Fibroblast of the aortic adventitia (primary cell): ENCODE measurements at places on chromosomes 2 and 18. TPM values are rescaled to one million over a fixed set of nuclear protein-coding genes. Genes with fewer than 3 reads are reported as not detected.

Gene AKAIN1
- not detected in 2 replicates for total RNA-seq

Gene AQP12B
- not detected in 2 replicates for total RNA-seq

Gene UPP2
- total RNA-seq: not detected in 2 replicates

Gene DPP4
- 138 and 203 TPM in 2 replicates for total RNA-seq

Gene NYAP2
- not detected in 2 replicates for total RNA-seq

Gene FHL2
- total RNA-seq: 92.4 and 267 TPM in 2 replicates

DNA sequence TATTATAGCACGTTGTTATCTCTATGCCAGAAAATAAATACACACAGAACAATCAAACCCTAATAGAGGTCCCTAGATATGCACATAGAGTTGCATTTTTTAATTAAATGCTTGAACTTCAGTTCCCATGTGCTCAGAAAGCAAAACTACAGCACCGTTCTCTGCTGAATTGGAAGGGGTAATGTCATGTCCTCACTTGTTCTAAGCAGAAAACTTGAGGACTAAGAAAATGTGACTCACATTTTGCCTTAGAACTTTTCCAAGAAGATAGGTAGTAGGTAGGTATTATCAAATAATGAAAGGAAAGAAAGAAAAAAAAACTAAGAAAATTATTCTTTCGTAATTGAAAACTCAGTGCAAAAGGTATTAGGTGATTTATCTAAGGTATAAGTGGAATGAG is 607.3 kb downstream of the ERBB4 start:
- no peak for DNase-seq

DNA sequence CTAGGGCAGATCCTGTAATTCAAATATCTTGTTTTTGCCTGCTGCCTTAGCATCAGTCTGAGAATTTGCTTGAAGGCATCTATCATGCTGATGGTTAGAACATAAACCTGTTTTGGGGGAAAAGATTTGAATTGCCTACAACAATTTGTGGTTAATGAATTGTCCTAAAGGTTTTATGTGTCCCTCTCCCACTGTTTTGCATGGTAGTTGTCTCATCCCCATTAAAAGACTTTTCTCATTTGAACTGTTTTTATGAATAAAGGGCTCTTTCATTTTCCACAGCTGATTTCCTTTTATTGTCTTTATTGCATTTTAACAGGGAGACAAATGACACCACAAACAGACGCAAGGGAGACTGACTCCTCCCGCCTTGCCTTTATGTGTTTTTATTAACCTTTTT is 275.6 kb downstream of the PIK3C3 start:
- no peak for DNase-seq

- no peak for DNase-seq
Measured at GRCh38 chr18:58539659-58540380, 89.1 kb downstream of the ALPK2 start.
